ENCODE measurements at places on chromosomes 13 and 19.

GRCh38 chr13:44267980-44268379, 105.6 kb upstream of the SERP2 start:
- no peak for DNase-seq

- DNase-seq = no peak
These were observed 12.3 kb downstream of the CIB3 start for GRCh38 chr19:16160943-16161560.

DNA sequence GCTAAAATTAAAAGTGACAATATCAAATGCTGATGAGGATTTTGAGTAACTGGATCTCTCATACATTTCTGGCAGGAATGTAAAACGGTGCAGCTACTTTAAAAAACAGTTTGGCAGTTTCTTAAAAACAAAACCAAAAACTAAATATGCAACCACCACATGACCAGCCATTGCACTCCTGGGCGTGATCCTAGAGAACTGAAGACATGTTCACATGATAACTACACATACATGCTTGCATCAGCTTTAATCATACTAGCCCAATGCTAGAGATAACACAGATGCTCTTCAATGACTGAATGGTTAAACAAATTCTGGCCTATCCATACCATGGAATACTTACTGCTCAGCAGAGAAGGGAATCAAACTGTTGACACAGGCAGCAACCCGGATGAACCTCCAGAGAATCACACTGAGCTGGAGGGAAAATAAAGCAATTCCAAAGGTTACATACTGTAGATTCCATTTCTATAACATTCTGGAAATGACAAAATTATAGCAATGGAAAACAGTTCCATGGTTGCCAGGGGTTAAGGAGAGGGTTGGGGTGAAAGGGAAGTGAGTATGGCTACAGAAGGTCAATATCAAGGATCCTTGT, 25.5 kb upstream of the NAXD start:
- DNase-seq = no peak

DNA sequence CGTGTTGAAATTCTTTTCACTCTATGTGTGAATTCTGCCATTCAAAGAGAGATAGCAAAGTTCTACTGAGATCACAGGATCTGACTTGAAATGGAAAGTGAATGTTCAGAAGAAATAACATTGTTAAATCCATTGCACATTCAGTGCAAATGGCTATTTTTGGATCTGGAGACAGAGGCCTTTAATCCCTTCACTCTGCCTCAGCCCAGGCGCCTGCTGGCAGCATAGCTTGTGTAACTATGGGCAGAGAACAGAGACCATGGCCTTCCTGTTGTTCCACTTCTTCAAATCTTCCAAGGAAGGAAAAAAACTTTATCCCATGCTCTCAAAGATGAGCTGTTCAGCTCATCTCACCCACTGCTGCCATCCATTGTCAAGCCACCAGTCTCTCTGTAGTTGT, 265.4 kb downstream of the LMO7 start:
- DNase-seq = no peak

GRCh38 chr13:32903720-32904119, 112.5 kb upstream of the KL start:
- DNase-seq = no peak

DNA sequence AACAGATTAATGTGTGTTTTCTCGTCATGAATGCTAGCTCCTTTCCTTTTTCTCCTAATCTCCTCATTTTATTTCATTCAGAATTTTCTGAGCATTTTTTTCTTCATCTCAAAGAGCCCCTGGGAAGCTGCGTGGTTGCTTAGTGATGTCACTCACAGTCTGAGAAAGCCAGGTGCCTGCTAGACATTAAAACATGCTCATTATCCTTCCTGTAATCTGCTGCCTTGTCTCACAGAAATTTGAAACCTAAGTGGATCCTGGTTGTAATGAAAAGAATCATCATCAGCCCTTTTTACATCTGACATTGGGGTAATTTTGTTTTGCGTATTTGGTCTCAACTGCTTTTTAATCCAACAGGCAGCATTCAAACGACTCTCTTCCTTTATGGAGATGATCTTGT, 108.2 kb upstream of the RNF113B start:
- DNase-seq = no peak

DNA sequence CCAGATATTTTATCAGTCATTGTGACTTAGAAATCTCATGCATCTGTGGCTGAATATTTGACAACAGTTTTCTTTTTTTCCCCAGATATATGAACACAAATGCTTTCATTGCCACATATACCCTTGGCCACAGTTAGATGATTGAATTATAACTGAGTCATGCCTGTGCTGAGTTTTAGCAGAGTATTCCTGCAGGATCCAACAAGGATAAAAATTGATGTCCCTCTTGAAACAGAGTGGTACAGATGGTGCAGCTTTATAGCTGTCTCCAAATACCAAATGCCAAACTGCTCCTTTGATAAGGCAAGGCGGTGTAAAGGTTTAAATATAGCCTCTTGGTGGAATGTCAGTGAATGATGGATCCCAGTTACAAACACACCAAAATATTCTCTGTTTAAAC, 428.5 kb downstream of the GPC6 start:
- DNase-seq = no peak

DNA sequence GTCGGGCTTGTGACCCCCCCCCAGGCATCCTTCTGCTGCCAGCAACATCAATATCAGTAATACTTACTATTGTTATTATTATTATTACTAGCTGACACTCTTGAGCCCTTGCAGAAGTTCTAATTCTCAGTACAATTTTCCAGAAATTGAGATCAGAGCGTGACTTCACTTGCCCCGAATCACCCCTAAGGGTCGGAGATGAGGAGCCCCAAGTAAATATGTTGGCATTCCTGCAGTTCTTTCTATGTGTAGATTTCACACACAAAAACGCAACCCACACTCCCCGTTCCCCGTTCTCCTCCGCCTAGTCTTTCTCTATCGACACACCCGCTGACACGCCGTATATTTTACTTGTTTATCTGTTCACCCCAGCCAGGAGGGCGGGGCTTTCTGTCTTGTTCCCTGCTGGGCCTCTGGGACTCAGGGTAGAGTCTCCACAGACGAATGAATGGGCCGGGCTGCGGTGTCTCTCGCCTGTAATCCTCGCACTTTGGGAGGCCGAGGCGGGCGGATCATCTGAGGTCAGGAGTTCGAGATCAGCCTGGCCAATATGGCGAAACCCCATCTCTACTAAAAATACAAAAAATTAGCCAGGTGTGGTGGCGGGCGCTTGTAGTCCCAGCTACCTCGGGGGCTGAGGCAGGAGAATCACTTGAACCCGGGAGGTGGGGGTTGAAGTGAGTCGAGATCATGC, 14.7 kb downstream of the TLE5 start:
- peak; percentile 79 for DNase-seq

DNA sequence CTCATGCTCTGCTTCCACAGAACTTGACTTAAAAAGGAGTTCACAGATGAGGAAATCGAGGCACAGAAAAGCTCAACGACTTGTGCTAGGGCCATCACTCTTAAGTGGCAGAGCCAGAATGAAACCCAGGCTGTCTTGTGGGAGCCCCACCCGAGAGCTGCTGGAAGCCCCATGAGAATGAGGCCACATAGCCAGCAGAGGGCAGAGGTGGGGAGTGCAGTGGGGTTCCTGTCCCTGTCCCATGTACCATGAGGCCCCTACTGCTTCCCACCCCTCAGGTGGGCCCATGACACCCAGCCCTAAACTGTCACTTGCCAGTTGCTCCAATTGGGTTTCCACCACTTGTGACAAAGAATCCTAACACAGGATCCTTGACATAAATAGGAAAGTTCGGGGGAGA, 175.9 kb downstream of the IRS2 start:
- peak; percentile 43 for DNase-seq

DNA sequence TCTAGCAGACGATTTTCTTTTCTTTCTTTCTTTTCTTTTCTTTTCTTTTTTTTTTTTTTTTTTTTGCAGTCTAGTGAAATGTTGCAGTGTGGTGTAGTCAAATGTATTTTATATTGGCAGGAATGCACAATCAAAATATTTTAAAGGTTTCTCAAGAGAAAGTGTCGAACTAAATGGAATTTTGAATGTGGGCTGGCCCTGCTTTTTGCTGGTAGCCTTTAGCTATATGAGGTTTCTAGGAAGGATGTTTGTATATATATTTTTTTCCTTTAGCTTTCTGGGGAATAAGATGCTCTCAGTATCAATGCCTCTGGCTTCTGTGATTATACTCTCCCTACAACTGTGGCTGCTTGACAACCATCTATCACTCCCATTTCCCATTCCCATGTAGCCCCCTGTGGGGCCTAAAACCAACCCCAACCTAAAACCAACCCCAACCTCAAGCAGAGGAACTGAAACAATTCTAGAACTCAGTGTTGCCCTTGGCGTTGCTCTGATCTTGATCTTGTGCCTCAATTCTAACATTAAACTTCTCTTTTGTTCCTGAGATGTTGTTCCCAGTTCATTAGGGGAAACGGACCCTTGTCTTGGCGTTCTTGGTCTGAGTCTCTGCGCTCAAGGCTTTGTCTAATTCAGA, 27.1 kb downstream of the CYSLTR2 start:
- DNase-seq = no peak

DNA sequence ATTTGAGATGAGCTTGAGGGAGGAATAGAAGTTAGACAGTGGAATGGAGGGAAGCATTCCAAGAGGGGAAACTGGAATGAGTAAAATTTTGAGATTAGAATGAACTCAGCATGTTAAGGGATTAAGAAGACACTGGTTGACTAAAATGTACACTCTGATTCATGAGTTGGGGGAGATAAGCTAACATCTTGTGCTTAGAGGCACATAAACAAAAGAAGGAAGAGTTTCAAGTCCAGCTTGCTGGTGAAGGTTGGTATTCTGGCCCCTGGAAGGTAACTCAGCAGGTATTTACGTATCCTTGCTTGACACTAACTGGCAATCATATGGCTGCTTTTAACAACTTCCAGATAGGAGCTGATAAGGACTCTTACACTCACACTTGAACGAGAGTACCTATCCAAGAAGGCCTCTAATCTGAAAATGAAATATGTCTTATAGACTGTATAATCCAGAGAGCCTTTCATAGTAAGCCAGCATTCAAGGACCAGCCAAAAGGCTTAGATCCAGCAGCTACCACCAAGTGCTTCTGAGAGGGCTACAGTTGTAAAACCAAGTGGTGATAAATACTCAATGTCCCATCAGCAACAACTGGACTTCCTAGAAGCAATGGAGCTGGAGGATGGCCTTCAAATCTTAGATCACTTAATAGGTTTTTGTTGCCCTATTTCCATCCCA, 149.7 kb upstream of the SERP2 start:
- no peak for DNase-seq

DNA sequence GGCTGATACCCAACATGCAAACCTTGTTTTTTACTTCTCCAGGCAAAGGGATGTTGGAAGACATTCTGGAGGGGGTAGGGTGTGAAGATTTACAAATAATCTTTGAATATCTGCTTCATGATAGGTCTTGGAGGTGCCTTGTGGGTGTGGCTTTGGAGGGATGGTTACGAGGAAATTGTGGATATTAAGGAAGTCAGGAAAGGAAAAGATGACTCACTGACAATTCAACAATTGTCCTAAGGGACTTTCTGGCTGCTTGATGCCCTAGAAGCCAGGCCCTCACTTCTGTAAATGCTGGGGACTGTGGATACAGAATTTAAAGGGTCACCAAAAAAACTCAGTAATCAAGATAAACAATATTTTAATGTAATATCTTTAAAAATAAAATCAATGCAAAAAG, 37.4 kb upstream of the ZNF527 start:
- DNase-seq = no peak

DNA sequence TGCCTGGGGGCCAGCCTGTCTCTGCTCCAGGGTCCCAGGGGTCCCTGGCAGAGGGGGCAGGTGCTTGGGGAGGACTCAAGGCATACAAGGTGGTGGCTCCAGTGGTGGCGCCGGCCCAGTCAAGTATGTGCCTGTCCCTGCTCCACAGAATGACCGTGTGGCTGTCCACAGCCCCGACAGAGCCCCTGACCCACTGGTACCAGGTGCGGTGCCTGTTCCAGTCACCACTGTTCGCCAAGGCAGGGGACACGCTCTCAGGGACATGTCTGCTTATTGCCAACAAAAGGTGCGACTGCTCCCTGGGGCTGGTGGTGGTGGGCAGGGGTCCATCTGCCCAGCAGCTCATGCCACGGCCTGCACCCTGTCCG, 8.2 kb downstream of the YIPF2 start:
- DNase-seq = no peak

DNA sequence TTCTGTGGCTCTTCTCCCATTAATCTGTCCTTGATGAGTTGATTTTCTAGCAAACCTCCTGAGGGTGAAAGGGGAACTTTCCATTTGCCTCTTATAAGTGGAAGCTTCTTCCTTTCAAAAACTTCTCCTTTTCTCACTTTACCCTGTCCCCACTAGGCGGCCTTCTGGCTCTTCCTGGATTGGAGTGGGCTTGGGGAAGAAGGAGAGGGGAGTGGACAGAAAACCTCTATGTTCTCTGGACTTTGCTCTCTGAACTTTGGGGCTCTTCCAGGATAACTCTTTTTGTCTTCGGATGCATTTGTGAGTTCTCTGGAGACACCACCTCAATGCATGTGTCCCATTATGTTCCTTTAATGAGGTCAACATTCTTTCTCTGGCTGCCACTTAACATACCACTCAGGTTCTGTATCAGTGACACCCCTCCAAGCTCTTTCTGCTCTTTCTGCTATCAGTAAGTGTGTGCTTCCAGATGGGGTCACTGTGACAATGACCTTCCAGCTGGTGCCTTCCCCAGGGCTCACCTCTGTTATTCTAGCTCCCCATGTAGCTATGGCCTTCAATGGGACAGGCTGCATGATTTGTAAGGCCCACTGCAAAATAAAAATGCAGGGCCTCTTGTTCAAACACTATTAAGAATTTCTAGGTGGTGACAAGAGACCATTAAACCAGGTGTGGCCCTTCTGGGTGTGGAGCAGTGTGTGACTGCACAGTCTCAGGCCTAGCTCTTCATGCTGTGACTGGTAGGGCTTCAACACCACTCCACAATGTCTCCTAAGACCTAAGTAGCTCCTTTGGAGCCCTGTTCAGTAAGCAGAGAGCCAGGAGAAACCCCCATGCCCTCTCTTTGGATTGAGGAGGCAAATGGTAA, 389.2 kb downstream of the EFNB2 start:
- DNase-seq = no peak

- DNase-seq = no peak
These were observed 23.3 kb downstream of the RBM26 start for GRCh38 chr13:79382545-79383275.

DNA sequence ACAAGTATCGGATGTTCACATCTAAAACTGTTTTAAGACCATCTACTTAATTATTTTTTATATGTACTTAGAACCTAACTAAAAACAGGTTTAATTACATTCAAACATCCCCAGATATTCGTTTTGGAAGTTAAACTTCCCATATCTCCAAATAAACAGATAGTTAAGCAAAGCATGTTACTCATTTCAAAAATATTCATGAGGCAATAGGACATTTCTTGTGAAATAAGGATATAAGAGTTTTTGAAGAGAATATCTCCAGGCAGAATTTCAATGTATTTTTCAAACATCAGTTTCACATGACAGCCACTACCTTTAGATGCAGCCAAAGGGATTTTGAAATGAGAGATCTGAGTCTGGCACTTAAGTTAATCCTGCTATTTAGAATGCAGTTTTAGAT, 697.5 kb downstream of the SLITRK1 start:
- no peak for DNase-seq

DNA sequence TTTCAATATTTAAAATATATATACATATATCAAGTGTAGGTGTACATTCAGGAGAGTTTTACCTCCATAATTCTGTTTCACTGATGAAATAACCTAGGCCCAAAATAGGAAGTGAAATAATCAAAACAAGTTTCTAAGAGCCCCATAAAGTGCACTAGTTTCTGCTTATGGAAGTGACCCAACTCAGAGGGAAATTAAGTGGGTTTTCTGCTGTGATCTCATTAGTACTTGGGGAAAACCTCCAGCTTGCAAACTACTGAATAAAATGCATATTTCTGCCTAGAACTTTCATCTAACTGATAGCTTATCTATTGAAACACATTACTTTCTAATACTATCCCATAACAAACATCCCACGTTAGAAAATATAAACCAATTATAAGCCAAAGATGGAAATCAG, 45.4 kb upstream of the MIR17HG start:
- no peak for DNase-seq
